ENCODE measurements at places on chromosomes 12 and 14.

- DNase-seq = no peak
These were observed 14.4 kb downstream of the ART4 start for GRCh38 chr12:14828892-14829291.

DNA sequence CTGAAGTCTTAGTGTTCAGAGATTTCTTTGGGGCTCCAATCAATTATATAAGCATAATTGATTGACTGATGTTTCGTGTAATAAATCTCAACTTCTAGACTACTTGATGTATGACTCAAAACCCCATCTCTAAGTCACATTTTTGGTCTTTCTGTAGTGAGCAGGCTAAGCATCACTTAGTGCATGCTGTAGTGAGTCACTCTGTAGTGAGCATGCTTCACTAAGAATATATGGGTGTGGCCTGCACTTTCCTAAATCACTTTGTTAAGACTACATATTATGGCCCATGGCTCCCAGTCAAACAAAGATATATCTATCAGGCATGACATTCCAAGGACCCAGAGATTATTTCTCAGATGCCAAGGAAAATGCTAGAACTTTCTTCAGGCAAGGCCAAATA, 909.4 kb upstream of the LRFN5 start:
- DNase-seq = no peak

- no peak for DNase-seq
These were observed 547.9 kb downstream of the DIO2 start for GRCh38 chr14:79663453-79663852.

DNA sequence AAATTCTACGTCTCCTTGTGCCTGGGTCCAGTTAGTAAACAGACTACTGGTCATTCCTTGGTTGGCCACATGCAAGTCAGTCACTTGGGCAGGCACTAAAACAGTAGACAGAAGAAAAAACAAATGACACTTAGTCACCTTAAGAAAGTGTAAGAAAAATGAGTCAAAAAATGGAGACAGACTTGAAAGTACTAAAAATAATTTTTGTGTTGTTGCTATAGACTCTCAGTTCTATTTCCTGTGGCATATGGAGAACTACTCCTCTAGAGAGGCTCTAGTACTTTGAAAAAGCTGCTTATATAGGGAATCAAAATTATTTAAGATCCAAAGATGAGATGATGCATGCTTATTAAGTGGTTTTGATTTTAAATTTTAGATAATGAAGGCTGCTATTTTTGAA, 56.0 kb downstream of the PTPRB start:
- peak; percentile 55 for DNase-seq

GRCh38 chr12:114368685-114369452, 37.1 kb downstream of the TBX5 start:
- no peak for DNase-seq

DNA sequence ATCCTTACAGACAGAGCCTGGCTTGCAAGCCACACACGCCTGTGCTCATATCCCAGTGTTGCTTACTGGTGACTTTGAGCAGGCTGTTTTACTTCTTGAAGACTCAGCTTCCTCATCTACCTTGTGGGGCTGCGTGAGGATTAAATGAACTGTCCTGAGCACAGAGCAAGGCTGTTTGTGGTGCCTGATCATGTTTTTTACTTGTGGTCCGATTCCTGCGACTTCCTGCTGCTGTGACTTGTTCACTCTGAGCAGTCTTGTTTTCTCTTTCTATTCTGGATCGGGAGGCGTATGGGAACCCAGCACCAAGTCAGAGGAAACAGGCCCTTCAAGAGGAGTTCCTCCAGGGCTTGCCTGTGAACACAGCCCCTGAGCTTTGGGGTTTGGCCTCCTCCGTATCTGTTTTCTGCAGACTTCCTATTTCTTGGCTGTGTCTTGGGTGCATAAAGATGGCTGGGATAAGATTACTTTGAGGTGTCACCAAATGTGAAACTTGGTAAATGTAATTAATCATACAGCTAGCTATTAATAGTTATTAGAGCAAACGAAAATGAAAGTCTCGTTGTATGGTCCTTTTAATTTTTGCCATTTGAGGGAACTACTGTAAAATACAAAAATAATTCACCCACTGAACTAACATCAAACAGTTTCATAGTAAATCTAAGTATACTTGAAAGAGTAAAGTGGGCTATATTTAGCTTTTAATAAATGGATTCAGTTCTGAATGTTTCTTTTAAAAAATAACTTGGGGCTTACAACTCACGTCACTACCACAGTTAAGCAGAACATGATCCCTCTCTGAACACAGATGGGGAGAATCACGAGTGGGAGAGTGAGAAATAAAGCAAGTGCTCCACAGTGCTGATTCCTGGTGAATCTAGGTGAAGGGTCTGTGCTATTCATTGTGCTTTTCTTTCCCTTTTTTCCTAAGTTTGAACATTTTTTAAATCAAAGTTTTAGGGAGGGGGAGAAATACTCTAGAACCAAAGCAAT, 251.5 kb downstream of the FOXN3 start:
- DNase-seq = no peak

DNA sequence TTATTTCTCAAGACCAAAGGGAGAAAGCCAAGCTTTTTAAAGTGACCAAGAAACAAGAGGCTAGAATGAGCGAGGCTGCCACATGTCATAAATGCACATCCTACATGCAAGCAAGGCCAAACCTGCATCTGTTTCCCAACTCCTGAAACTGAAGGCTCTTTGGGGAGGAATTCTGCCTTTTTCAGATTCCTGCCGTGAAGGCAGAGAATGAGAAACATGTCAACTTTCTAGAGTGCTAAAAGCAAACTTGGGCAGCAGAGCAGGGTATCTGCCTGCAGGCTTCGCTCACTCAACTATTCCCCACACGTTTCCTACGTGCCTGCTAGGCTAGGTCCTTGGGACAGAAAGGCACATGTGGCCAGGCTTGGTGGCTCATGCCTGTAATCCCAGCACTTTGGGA, 15.2 kb downstream of the DPF3 start:
- no peak for DNase-seq

DNA sequence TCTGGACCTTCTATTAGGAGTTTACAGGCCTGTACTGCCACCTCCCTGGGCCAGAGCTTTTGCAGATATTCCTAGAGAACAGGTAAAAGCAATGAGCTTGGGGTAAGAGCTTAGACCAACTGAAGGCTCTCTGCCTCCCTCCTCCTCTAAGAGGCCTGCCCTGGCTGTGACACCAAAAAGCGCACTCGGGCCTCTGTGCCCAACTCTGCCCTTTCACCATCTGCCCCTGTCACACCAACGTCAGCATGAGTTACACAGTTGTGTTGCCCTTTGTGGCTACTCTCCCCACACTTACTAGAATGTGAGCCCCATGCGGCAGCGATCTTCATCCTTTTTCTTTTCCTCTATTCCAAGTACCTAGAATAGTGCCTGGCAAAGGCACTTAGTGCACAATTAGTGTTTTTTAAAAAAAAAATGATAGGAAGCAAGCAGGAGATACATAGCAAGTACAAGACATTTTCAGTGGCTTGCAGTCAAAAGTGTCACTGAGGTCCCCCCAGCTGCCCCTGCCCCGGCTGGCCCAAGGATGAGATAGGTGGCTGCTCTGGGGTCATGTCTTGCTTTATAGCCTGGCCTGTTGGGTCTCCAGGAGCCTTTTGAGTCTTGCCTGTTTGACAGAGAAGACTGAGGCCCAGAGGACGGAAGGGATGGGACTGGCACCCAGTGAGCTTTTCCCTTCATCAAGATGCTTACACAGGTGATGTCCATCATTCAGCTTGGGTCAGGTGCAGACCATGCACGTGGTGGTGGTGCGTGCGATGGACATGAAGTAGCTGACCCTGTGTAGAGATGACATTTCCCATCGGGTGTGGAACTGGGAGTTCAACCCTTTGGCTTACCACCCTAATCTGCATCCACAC, 12.5 kb downstream of the CKB start:
- no peak for DNase-seq

DNA sequence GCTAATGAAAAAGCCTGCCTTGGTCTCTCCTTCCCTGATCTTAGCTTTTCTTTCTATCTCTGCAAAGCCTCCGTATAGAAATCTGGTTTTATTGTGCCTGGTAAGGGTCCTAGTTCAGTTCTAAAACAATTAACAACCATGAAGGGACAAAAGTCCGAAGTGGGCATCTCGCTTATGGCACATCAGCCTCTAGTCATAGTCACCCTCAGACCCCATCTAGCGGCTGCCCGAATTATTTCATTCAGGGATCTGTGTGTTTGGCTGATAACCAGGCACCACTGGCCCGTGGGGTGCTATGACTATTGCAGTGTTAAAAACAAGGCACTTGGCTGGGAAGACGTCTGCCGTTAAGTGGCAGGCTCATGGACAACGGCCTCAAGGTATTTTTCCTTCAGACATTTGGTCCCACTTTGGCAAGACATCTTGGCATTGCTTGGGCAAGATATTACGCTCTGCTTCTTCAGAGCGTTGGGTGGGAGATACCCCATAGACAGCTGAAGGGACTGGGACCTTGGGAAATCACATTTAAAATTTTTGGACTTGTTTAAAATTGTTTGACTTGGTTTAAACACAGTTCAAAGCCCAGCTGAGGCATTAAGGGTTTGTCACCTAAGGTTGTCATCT, 87.1 kb downstream of the SINHCAF start:
- peak; percentile 50 for DNase-seq

GRCh38 chr12:27462851-27463250, 16.3 kb downstream of the SMCO2 start:
- no peak for DNase-seq

GRCh38 chr12:51183816-51184215, 10.9 kb upstream of the TFCP2 start:
- DNase-seq = peak; percentile 65

DNA sequence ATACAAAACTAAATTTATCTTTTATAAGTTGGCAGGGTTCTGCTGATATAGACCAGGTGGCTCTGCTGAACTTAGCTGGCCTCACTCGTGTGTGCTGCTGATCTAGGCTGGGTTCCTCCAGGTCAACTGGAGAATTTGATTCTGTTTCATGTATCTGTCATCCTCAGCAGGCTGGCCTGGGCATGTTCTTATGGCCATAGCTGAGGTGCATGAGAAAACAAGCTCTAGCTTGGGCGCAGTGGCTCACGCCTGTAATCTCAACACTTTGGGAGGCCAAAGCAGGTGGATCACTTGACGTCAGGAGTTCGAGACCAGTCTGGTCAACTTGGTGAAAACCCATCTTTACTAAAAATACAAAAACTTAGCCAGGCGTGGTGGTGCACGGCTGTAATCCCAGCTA, 24.3 kb upstream of the BCL2L14 start:
- no peak for DNase-seq

- DNase-seq = no peak
These were observed 3.4 kb upstream of the TMEM19 start for GRCh38 chr12:71682466-71682865.
